ENCODE measurements at places on chromosomes 11 and 22.

DNA sequence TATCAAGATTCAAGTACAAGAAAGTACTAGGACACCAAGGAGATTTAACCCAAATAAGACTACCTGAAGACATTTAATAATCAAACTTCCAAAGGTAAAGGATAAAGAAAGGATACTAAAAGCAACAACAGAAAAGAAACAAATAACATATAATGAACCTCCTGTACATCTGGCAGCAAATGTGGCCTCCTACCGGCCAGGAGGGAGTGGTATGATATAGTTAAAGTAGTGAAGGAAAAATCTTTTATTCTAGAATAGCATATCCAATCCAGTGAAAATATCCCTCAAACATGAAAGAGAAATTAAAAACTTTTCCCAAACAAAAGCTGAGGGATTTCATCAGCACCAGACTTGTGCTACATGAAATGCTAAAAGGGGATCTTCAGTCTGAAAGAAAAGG, 104.7 kb upstream of the GUCY1A2 start:
- no peak for DNase-seq

GRCh38 chr11:67645521-67646461, 4.7 kb downstream of the ACY3 start:
- DNase-seq: no peak

- DNase-seq: no peak
These were observed 6.9 kb downstream of the PHF21A start for GRCh38 chr11:46114378-46114777.

DNA sequence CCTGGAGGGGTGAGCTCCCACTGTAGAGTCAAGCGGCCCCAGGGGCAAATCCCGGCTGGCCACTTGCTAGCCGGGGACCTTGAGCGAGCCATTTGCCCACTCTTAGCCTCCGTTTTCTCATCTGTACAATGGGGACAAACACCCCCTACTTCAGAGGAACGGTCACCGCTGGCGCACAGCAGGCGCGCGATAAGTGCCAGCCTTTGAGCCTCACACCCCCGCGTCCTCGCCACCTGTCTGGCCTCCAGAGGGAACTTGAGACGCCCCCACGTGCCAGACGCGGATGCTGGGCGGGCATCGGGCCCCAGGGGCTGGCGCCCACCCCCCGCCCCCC, 72.6 kb upstream of the TCF20 start:
- no peak for DNase-seq

DNA sequence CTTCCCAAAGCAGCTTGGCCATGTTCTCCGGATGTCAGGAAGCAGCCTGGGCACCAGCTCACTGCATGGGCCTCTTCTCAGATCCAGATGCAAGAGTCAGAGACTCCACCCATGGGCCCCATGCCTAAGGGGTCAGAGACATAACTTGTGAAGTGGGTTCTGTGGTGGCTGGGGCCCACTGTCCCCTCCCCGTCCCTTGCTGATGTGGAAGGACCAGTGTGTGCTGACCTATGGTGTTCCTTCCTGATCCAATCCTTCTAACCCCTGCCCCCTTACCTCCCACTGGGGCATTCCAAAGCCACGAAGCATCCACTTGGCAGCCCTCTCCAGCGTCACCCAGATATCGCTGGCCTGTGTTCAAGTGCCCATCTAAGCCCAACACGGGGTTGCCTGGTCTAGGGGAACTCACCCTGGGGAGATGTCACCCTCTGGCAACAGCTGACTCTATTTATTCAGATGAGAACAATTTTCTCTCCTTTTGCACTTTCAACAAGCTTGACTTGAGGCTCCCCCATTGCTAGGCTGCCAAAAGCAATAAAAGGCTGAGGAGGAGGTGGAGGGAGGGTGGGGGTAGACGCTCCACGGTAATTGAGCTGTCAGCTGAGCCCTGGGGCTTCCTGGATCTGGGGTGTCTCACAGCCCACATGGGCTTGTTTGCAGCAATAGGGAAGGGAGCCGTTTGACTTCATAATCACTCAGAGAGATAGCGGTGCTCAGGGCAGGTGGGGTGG, 158.5 kb downstream of the ADAMTS15 start:
- no peak for DNase-seq

DNA sequence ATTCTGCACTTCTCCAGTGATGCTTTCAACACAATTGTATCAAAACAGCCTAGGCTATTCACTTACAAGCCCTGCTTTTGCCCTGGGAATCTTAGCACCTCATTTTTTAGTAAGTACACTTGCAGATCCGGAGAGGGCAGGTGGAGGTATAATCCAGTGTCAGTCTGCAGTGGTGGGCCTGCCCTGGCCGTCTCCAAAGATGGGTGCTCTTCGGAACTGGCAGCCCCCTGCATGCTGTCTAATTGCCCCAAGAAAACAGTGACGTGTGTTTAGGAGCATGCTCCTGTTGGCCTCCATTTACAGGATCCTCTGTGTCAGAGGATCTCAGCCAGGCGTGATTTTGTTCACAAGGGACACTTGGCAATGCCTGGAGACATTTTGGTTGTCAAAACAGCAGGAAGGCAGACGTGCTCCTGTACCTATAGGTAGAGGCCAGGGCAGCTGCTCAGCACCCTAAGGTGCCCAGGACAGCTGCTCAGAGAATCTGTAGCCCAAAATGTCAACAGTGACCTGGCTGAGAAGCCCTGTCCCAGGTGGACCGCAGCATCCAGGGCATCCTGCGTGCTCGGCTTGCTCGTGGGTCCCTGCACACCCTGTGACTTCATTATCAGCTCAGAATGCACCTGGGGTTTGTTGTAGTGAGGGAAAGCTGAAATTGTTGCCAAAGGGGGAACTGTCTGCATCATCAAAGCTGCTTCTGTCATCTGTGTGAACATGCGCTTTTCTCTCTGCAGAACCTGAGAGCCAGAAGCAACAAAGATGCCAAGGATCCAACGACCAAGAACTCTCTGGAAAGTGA, 90.7 kb downstream of the BCR start:
- DNase-seq: no peak
